ENCODE measurements at places on chromosomes 7 and 10.

GRCh38 chr10:36457751-36458150, 667.6 kb upstream of the ANKRD30A start:
- no peak for DNase-seq

GRCh38 chr7:55260171-55260570, 105.0 kb upstream of the LANCL2 start:
- no peak for DNase-seq

- peak; percentile 24 for DNase-seq
These were observed 140.1 kb downstream of the CPEB3 start for GRCh38 chr10:92150823-92151222.

GRCh38 chr10:128047991-128048818, 78.0 kb downstream of the MKI67 start:
- DNase-seq, result no peak
